Epithelial cell of alveolus of lung (primary cell): ENCODE measurements at places on chromosomes 2 and 18. TPM values are rescaled to one million over a fixed set of nuclear protein-coding genes. Genes with fewer than 3 reads are reported as not detected.

The EPG5 gene
- 12.7 and 20.9 TPM in 2 replicates for total RNA-seq

The SULT1C2 gene
- total RNA-seq: not detected in 2 replicates

The CYP26B1 gene
- total RNA-seq: 0.08 and 2.2 TPM in 2 replicates

The SCN7A gene
- total RNA-seq: 3.5 and 5.2 TPM in 2 replicates

The REG3G gene
- total RNA-seq: not detected in 2 replicates

The ARHGEF4 gene
- 2.3 and 7.4 TPM in 2 replicates for total RNA-seq

The SOX11 gene
- total RNA-seq: 9.6 and 21.8 TPM in 2 replicates

The MYO5B gene
- total RNA-seq: 2.3 TPM in 1 of 2 replicates, not detected in the other

The RNF125 gene
- total RNA-seq: 0.56 and 0.65 TPM in 2 replicates

The SLC38A11 gene
- total RNA-seq: not detected in 2 replicates

The G6PC2 gene
- not detected in 2 replicates for total RNA-seq

The MOGAT1 gene
- total RNA-seq: not detected in 2 replicates
